ENCODE measurements at places on chromosomes 4 and X.

DNA sequence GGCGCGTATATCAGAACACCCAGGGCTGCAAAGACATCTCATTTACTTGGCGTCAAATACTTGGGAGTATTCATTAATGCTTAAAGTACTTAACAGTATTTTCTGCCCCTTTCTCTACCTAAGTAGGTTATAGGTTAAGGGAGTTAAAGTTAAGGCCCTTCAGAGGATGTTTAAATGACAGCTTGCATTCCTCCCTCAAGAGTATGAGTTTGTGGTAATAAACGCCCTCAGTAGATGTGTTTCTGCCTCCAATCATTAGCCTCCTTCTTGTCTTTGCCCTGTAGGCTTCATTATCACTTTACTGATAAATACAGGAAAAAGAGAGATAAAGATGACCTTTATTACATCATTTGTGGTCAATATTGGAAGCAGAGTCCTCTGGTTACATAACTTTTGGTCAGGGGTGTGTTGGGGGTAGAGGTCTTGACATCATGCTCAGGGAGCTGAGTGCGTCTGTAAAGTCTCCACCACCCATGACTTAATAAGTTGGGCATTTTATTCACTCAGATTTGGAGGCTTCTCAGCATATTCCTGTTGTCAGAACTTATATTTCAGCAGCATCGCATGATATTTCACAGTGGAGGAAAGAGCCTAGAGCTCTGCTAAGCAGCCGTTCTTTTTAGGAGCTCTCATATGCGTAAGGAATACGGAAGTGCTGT is 145.9 kb downstream of the CPE start:
- DNase-seq = no peak

GRCh38 chr4:25760518-25761157 is 102.2 kb downstream of the SEL1L3 start:
- DNase-seq = no peak

DNA sequence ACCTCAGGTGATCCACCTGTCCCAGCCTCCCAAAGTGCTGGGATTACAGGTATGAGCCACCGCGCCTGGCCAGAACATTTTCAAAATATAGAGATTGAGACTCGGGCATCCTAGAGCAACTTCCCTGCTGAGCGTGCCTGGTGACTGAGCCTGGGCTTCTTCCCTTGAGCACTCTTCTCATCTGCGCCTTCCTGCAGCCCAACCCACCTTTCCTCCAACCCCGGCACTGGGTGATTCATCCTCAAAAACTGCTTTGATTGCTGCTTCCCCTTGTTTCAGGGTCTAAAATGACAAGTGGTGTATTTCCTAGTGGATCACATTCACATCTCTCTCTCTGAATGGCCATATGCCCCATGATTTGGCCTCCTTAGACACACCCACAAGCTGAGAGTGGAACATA is 37.8 kb downstream of the PHKA2 start:
- no peak for DNase-seq

- DNase-seq = no peak
Measured at GRCh38 chr4:72357908-72358307, 211.1 kb downstream of the ADAMTS3 start.

- no peak for DNase-seq
Measured at GRCh38 chr4:162232349-162232748, 68.5 kb upstream of the FSTL5 start.

- no peak for DNase-seq
Measured at GRCh38 chrX:1248331-1249061, 20.1 kb upstream of the CSF2RA start.
